ENCODE measurements at places on chromosomes 7 and 10. TPM values are rescaled to one million over a fixed set of nuclear protein-coding genes. Genes with fewer than 3 reads are reported as not detected.

Gene TBXAS1
- not detected for total RNA-seq

- DNase-seq, result no peak
Observed at GRCh38 chr10:60000747-60001146, 94.4 kb upstream of the CCDC6 start.

DNA sequence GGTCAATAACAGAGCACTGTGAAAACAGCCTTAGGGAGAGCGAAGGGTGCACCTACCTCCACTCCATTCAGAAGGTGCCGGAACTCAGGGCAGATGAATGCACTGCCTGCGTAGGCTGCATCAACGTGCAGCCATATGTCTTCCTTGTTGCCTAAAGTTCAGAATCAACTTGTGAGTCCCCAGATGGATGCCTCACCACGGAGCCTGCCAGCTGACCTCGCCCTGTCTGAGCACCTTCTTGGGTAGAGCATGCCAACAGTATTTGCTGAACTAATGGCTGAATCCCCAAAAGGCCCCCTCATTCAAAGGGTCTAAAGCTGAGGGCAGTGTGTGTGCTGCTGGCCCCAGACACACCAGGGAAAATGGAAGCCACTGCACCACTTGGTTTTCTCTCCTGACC lies 48.9 kb upstream of the FIGNL1 start:
- DNase-seq, result no peak

GRCh38 chr7:5699467-5700384 lies 81.7 kb downstream of the RNF216 start:
- DNase-seq, result no peak

- peak; percentile 65 for DNase-seq
Observed at GRCh38 chr10:125692196-125692595, 9.2 kb upstream of the TEX36 start.

GRCh38 chr7:145031162-145031561 lies 195.3 kb upstream of the TPK1 start:
- no peak for DNase-seq

DNA sequence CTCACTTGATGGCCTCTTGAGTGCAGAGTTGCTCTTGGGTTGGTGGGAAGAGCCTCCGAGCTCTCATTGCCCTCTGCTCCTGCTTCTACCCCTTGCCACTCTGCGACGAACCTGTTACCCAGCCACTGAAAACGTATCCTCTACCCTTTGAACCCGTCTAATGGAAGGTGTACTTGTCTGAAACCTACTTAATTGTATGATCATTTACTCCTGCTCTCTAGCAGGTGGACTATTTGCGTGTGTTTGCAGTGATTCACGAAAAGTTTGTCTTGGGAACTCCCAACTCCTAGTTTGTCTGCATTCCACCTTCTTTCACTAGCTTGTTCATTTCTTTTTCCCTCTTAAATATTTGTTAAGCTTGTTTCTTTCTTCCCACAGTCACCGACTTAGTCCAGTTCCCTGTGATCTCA lies 503 bp downstream of the CROT start:
- DNase-seq, result peak; percentile 27

- DNase-seq, result peak; percentile 62
Observed at GRCh38 chr7:54705436-54705835, 53.6 kb downstream of the SEC61G start.

DNA sequence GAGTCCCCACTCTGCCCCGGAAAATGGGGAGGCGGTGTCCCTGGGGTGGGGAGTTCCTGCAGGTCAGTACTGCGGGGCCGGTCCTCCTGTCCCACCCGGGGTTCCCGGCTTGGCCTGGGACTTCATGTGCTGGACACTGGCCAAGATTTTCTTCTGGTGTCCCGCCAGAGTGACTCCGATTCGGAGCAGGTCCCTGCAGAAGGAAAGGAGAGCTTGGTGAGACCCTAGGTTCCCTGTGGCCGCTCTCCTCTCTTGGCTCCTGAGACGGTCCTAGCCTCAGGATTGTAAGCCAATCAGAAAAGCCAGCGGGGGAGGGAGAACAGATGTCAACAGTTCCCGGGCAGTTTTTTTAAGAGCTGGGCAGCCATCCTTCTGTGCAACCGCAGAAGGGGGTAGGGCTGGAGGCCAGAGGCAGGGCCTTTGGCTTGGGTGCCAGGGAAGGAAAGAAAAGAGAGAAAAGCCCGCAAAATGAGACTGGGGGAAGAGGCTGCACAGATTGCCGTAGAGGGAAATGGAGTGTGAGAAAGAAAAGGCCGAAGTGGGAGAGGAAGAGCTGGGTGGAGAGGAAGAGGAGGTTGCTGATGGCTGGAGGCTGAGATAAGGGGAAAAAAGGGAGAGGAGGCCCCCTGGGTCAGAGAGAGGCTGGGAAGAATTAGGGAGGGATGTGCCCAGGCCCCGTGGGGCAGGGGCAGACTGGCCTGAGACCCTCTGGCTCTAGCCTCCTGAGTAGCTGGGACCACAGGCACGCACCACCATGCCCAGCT lies 23.7 kb downstream of the EPHB4 start:
- peak; percentile 94 for DNase-seq

DNA sequence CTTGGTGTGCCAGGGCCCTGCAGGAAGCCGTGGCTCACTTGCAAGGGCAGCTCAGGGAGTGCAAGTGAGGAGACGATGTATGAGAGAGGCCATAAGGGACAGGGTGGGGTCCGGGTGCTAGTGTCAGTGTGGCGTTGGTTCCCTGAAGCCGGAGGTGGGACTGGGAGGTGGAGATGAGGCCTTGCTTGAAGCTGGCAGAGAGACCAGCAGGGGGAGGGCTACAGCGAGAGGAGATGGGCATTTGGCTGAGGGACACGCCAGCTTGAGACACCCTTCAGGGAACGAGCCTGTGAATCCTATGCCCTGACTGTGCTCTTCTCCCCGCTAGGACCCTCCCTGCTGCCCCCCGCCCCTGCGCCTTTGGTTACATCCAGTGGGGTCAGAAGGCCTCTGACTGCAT lies 529.1 kb downstream of the TCERG1L start:
- DNase-seq, result no peak

GRCh38 chr7:54906963-54907362 lies 111.9 kb upstream of the EGFR start:
- no peak for DNase-seq

Gene TMEM236
- 0.11 TPM for total RNA-seq

Gene TMEM60
- 9.9 TPM for total RNA-seq

Gene OR13A1
- not detected for total RNA-seq

Gene PVRIG
- not detected for total RNA-seq

DNA sequence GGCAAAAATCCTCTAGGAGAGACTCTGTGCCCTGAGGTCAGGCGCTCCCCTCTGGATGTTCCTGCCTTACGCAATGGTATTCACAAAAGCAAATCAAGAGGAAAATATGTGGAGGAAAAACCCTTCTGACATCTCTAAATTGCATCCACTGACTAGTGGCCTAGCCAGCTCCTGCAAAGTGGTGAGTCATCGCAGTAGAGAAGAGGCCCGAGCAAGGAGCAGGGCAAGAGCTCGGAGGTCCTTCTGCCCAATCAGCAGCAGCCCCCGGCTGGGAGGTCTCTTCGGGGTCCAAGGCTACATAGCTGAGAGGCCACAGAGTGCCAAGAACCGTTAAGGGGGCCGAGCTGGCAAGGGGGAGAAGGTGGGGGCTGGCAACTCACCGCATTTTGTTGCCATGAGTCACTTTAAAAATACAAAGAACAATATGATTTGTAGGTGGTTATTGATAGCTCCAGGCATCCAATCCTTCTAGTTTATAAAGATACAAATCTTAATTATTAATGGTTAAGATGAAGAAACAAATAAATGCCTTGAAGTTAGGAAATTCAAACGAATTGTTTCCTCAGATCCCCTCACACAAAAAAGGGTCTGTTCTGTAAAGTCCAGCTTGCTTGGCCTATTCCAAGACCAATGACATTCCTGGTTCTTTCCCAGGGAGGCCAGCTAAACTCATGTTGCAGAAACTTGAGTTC lies 161.6 kb downstream of the PKD1L1 start:
- peak; percentile 99 for DNase-seq

Gene NRP1
- total RNA-seq, result 152 TPM

GRCh38 chr10:628386-629045 lies 61.0 kb downstream of the DIP2C start:
- DNase-seq, result no peak
